ENCODE measurements at places on chromosomes 1 and 21.

GRCh38 chr1:26357121-26357602, 3.2 kb upstream of the CRYBG2 start:
- no peak for DNase-seq

GRCh38 chr1:110240476-110241210, 30.5 kb downstream of the KCNC4 start:
- no peak for DNase-seq

DNA sequence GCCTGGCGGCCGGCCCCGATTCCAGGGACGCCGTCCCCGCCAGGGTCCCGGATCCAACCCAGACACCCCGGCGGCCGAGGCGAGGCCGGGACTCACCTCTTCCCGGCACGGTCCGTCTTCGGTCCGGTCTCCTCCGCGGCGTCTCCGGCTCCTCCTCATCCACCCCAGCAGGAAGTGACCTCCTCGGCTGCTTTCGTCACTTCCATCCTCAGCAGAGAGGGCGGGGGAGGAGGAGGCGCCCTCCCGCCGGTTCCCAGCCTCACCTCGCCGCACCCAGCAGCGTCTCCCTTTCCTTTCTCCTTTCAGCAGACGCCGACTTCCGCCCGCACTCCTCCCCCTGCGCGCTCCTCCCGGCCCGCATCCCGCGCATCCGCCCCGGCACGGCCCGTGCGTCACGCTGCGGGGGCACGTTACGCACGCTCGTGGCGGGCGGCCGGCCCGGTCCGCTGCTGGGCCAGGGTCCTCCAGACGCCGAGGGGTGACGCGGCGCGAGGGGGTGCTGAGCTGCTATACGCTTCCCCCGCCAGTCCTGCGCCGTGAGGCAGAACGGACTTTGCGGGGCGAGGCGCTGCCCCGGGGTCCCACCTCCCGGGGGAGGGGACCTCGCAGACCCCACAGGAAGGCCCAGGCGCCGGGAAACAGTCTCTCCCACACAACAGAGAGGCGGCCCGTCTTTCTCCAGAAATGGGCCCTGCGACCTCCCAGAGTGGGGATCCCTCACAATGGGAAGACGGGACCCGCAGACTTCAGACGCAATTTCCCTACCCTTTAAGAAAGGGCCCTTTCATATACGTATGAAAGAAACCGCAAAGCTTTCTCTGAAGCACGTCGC, at the start of gene ETV3:
Gene ETV3 (minus strand): TSS at position 176 of the 832 bp plus-strand sequence. CDS start 2,043 bp downstream, outside the sequence.
- peak; percentile 87 for DNase-seq

DNA sequence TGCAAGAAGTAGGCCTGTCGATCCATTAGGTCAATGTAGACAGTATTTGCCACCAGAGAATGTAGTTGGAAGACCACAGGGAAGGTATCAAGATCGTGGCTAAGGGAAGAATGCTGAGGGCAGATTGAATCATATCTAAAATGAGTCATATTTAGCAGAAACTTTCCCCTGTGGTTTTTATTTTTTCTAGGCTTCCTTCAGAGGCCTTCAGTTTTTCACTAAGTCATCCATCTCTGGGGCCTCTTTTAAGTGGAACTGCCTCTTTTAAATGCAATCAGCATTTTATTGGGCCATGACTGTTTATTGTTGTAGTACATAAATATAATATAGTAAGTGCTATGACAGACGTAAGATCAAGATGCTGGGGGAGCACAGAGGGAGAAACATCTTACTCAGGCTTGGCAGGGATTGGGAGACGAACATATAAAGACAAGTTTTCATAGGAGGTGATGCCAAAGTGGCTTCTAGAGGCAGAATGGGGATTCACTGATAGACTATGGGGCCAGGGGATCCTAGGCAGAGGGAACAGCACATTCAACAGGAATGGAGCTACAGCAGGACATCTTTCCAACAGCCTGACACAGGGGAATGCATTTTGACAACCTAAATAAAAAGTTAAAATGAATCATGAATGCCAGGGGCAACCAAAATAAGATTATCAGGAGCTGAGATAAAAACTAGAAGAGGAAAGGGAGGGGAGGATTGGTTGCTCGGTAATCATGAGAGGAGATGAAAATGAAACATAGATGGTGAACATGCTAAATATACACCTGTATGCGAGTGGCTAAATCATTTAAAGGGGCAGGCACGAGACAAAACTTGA, 20.1 kb downstream of the UBE2U start:
- no peak for DNase-seq

GRCh38 chr1:208967334-208967733, 616.2 kb upstream of the CAMK1G start:
- no peak for DNase-seq

GRCh38 chr1:241440904-241441303, 78.7 kb downstream of the FH start:
- no peak for DNase-seq

- DNase-seq = no peak
These were observed 1.9 kb upstream of the PIGV start for GRCh38 chr1:26785611-26786436.

GRCh38 chr1:177135250-177135649, 29.3 kb downstream of the ASTN1 start:
- DNase-seq = no peak

DNA sequence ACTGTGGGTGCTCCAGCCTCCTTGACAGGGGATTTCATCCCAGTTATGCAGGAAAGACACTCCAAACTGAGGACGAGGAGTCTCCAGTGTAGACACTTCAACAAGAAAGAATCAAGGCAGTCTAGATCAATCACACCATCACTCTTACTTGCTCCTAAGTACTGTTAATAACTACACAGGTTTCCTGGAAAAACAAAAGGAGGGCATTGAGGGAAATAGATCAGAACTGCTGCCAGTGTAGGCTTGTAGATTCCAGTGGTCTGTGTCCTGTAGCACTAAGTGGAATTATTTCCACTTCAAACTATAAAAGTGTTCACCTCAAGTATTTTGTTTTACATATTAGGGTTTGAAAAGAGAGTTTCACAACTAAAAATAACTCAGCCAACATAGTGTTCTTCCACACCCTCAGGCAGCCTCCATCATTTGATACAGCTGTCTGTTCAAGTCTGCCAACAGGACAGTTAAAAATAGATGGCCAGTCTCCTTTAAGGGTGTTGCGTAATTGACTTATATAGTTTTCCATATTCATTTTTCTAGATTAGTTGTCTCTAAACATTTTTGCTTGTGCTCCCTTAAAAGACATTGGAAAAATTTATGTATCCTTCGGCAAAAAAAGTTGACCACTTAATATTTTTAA, 32.0 kb upstream of the AGL start:
- no peak for DNase-seq

- no peak for DNase-seq
These were observed 13.5 kb upstream of the ATP2B4 start for GRCh38 chr1:203612932-203613682.

- no peak for DNase-seq
These were observed 6.1 kb downstream of the ERRFI1 start for GRCh38 chr1:8020032-8020431.

DNA sequence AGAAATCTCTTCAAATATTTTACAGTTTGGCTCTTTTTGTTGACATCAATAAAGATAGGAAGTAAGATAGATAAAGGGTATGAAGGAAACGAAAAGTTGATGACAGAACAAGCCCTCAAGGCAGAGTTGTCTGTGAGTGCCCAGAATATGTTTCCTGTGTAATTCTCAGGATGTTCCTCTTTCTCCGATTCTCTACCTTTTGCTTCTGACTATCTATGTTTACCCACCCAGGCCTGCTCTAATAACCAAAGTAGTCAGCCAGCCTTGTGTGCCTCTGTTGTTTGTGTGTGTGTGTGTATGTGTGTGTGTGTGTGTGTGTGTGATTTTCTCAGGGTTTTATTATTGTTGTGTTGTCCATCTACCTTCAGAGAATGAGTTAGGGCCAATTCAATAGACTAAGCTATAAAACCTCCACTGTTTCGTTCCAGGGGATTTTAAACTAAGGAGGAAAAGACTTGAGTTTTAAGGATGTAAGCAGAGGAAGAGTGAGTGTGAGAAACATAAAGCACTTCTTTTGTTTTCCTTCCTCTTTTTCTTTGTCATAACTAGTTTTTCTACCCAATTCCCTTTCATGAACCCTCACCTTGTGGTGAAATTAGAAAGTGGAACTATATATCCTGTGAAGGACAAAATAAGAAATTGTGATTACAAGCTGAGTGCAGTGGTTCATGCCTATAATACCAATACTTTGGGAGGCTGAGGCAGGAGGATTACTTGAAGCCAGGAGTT, 627.4 kb upstream of the NR5A2 start:
- no peak for DNase-seq

GRCh38 chr1:204478172-204478899, 16.3 kb downstream of the PIK3C2B start:
- no peak for DNase-seq

GRCh38 chr1:41496080-41497055, 11.9 kb upstream of the EDN2 start:
- peak; percentile 44 for DNase-seq

DNA sequence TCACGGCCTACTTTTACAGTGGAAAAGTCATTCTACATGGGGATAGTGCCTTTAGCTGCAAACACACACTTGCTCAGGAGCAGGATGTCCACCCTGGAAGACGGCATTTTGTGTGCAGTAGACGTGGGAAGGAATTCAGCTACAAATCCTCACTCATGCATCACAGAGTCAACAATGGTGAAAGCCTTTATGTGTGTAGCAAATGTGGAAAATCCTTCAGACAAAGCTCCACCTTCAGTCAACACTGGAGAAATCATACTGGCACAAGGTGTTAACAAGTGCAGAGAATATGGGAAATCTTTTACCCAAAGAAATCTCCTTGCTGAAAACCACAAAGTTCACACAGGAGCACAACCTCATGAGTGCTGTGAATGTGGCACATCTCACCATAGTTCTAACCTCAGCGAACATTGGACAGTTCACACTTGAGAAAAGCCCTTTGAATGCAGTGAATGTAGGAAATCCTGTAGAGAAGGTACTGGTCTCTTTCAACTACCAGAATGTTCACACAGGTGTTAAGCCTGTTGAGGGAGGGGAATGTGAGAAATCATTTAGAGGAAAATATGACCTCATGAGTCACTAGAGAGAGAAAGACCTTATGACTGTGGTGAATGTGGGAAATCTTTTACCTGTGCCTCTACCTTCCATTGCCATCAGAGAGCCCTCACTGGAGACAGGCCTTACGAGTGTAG, 101.8 kb downstream of the PTGS2 start:
- DNase-seq = no peak

DNA sequence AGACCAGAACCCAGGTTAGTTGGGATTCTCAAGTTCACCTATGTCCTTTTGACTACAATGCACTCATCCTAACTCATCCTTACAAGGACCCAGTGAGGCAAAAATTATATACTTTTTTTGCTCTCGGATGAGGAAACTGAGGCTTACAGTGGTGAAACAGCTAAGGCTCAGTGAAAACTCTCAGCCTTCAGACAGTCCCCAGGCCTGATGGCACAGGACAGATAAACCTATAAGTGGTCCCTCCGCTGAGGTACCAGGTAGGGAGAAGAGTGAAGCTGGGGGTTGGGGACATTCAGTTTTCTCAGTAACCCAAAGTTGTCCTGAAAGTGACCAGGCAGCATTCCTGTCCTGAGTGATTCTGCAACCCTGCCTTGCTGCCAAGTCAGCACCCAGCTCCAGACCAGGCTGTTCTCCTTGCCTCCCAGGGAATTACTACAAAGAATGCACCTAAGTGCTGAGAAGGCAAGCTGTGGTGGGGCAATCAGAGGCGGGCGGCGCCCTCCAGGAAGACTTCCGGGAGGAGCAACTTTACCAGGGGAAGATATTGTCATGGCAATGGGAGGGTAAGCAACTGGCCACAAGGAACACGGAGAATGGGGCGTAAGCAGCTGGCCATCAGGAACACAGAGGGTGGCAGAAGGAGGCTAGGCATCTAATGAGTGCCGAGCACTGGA, 4.6 kb downstream of the TENT5B start:
- DNase-seq = no peak

GRCh38 chr21:33393348-33393747, 9.9 kb upstream of the IFNGR2 start:
- no peak for DNase-seq

- DNase-seq = peak; percentile 17
These were observed at the start of gene C1orf167 for GRCh38 chr1:11761988-11762406. Gene C1orf167 (plus strand): TSS chr1:11762193. CDS start chr1:11764401, 2,208 bp downstream.

- no peak for DNase-seq
These were observed 17.4 kb upstream of the DDOST start for GRCh38 chr1:20678599-20678998.

DNA sequence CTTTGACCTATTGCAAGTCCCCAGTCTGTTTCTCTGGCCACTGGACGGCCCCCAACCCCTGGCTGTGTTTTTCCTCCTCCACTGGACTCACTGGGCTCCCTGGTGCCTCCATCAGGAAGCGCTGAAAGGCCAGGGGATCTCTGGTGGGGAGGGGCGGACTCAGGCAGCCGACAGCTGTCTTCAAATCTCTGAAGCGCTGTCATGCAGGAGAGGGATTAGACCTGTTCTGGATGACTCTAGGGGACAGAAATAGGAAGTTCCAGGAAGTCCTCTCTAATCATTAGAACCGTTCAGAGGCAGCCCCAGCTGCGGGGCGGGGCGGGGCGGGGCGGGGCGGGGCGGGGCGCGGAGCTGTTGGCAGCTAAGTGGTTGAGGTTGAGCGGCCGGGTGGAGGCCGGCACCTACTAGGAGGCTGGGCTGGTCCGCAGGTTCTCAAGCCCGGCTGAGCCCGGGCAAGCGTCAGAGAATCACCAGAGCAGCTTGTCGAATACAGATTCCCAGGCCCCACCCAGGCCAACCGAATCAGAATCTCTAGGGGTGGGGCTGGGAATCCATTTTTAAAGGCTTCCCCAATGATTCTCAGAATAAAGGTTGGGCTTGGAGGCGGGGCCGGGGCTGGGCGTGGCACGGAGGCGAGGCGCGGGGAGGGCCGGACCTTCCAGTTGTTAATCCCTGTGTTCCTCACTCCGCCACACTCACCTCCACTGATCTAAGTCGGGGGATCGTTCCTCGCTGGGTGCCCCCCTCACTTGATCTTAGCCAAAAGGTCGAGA, 11.4 kb upstream of the PHLDA3 start:
- DNase-seq = peak; percentile 32

DNA sequence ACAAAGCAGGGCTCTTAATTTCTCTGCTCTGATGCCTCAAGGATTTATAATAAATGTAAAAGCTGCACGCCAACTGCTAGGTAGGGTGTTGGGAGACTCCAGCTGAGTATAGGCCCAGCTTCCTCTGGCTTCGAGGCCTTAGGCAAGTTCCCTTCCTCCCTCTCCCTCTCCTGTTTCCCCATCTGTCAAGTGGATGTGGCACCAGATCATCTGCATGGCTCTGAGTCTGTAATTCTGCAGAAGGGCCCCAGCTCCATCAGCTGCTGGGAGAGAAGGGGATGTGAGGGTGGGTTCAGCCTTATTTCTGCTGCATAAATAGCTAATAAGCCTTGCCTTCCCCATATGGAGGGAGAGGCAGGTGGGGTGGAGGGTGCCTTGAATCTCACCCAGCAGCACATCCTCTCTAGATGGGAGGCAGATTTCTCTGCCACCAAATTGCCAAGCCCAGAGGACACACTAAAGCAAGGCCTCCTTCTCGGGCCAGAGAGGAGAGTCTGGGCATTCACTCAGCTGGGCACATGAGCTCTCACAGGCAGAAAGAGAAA, 3.8 kb downstream of the TRIM62 start:
- no peak for DNase-seq

GRCh38 chr1:11169202-11169601, 20.0 kb upstream of the ANGPTL7 start:
- no peak for DNase-seq

GRCh38 chr1:73044241-73045036, 762.1 kb upstream of the NEGR1 start:
- no peak for DNase-seq

GRCh38 chr1:223721658-223722607, 9.6 kb downstream of the CAPN2 start:
- no peak for DNase-seq

- DNase-seq = no peak
These were observed 30.7 kb downstream of the KCNJ15 start for GRCh38 chr21:38287476-38287875.

Data from stimulated activated CD8-positive, alpha-beta memory T cell treated with anti-CD3 and anti-CD28 coated beads, Interleukin-15, amount 100 ng/mL, for 48 hours (primary cell).